ENCODE measurements at places on chromosomes 5 and 9. TPM values are rescaled to one million over a fixed set of nuclear protein-coding genes. Genes with fewer than 3 reads are reported as not detected.

DNA sequence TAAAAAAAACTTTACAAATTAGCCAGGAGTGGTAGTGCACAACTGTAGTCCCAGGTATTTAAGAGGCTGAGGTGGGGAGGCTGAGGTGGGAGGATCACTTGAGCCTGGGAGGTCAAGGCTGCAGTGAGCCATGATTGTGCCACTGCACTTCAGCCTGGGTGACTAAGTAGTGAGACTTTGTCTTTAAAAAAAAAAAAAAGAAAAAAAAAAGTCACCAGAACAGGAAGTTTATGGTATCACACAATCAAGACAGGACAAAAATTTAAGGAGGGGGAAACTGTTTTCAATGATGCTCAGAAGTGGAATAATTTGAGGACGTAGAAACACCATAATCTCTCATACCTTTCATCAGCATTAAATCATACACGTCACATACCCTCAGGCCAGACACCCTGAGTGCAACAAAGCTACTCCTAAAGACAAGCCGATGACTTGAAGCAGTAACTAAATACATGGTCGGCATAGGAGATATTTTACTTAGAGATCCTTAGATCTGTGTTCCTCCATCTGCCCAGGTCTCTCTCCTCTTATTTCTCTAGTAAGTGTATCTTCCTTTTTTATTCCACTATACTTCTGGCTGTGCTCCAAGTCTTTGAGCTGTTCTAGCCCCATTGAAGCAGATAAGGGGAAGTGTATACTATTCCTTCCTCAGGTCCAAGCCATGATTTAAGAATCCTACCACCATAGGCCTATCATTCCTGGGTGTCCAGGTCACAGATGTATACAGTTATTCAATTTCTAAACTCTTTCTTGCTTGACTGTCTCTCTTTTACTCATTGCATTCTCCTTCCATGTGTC lies 91.3 kb upstream of the APC start:
- DNase-seq, result no peak

MZB1 gene
- total RNA-seq, result 0.22 TPM

DNA sequence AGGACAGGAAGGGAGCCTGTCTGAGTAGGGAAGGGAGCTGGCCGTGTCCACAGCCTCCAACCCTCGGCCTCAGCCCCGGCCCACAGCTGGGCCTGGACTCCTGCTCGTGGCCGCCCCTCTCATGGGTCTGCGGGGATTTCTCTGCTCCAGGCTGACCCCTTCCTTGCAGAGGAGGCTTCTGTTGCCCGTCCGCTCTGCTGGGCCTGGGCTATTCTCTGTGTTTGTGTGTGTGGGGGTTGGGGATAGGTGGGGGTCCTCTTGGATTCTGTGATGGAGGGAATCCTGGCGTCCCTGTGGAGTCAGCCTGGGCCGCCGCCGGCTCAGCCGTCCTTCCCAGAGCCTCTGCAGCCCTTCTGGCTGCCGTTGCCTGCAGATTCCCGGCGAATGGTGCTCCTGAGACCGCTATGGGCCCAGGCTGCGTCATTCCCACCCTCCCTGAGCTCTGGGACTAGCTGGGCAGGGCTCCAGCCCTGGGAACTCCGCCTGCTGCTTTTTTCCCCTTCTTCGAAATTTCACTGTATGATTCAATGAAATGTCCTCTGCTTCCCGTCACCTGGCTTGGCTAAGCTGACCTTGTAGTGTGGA lies 64.2 kb downstream of the FGF18 start:
- DNase-seq, result no peak

- no peak for DNase-seq
These were observed 196.9 kb downstream of the CACNA1B start for GRCh38 chr9:138074516-138074915.

GRCh38 chr9:79700607-79701360 lies 129.0 kb downstream of the TLE4 start:
- DNase-seq, result no peak

- no peak for DNase-seq
These were observed 135.1 kb downstream of the RPS23 start for GRCh38 chr5:82142928-82143577.

TRPM6 gene
- not detected for total RNA-seq

All from PC-3 (cell line).